Psoas muscle (tissue), 8 donors: ENCODE measurements at places on chromosomes 6 and 20. TPM values are rescaled to one million over a fixed set of nuclear protein-coding genes. Genes with fewer than 3 reads are reported as not detected.

Gene PGC
- not detected for total RNA-seq

Gene GSTA1
- not detected for total RNA-seq

Gene FAM217A
- not detected for total RNA-seq

Gene PKIB
- 0.59 TPM for total RNA-seq

Gene ELOVL4
- 0.24 TPM for total RNA-seq

Gene COL9A3
- not detected for total RNA-seq

Gene ELOVL2
- 0.36 TPM for total RNA-seq

Gene F13A1
- 58.9 TPM for total RNA-seq

Gene BNIP5
- total RNA-seq: not detected

Gene PRRT1
- total RNA-seq: 0.51 TPM

Gene C20orf141
- not detected for total RNA-seq

Gene GMPR
- total RNA-seq: 230 TPM

Gene NFS1
- total RNA-seq: 45.0 TPM

Gene SAPCD1
- not detected for total RNA-seq

Gene TREML2
- total RNA-seq: 0.06 TPM

Gene INSM1
- total RNA-seq: not detected

Gene EPB41L1
- total RNA-seq: 9.3 TPM

Gene WASF1
- 0.65 TPM for total RNA-seq

Gene ATP5F1E
- 72.1 TPM for total RNA-seq
